Urothelium cell line (cell line): ENCODE measurements at places on chromosomes 7 and 10.

GRCh38 chr7:901388-902154 is 25.2 kb downstream of the GET4 start:
- DNase-seq = peak; percentile 85

DNA sequence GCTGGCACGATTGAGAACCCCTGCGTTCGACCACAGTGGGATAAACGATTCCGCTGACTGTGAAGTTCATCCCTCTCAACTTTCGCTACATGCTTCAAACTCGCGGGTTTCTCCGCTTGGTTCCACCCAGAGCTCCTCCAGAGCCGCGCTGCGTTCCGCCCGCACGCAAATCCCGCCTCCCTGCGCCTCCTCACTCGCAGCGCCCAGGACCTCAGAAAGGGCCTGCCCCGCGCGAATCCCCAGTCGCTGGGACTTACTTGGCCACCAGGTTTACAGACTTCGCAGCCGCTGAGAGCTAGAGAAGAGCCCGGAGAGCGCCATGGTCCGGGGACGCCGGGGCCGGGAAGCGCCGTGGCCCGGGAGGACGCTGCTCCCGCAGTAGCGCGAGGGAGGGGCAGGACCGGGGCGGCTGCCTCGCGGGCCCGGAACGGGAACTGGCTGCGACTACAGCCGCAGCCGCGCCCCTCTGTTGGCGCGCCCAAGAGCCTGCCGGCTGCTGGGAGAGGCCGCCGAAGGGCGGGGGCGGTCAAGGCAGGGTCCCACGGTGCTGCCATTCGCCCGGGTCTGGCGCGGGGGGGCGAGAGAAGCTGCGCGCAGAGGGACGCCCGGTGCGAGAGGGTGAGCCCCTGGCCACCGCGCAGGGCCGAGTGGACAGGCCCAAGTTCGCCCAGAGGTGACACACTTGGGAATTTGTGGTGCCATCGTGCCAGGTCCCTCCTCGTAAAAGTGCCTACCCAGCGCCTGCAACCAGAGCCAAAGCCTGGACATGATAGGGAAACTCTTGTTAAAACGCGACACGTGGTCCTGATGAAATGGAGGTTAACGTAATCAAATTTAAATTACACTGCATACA is at the start of gene NOD1:
Gene NOD1, minus strand, starts transcription at position 436 of the 853 bp plus-strand sequence. CDS start 21,863 bp downstream, outside the sequence.
- DNase-seq = peak; percentile 94

DNA sequence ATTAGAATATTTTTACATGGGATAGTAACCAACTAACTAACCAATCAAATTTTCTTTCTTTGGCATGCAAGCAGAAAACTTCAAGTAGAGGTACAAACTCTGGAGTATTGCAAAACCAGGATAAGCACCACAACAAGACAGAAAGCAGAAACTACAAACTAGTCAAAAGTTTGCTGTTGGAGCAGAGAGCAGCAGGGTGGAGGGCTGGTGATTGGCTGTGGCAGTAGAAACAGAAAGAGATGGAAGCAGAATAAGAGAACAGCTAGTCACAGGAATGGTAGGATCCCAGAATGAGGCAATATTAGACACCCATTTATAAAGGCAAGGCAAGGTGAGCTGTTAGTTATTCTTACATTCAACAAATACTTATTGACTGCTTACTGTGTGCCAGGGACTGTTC is 6.8 kb upstream of the MACC1 start:
- DNase-seq = no peak

GRCh38 chr7:155337946-155338631 is 40.4 kb downstream of the INSIG1 start:
- no peak for DNase-seq

- DNase-seq = no peak
These were observed 7.6 kb downstream of the CPA2 start for GRCh38 chr7:130274296-130274695.

GRCh38 chr10:58885686-58886345 is 290.6 kb upstream of the PHYHIPL start:
- no peak for DNase-seq

- DNase-seq = no peak
These were observed 432.6 kb upstream of the ANKRD30A start for GRCh38 chr10:36692759-36693158.

- no peak for DNase-seq
These were observed 54.7 kb downstream of the MAPK8 start for GRCh38 chr10:48361176-48361575.

DNA sequence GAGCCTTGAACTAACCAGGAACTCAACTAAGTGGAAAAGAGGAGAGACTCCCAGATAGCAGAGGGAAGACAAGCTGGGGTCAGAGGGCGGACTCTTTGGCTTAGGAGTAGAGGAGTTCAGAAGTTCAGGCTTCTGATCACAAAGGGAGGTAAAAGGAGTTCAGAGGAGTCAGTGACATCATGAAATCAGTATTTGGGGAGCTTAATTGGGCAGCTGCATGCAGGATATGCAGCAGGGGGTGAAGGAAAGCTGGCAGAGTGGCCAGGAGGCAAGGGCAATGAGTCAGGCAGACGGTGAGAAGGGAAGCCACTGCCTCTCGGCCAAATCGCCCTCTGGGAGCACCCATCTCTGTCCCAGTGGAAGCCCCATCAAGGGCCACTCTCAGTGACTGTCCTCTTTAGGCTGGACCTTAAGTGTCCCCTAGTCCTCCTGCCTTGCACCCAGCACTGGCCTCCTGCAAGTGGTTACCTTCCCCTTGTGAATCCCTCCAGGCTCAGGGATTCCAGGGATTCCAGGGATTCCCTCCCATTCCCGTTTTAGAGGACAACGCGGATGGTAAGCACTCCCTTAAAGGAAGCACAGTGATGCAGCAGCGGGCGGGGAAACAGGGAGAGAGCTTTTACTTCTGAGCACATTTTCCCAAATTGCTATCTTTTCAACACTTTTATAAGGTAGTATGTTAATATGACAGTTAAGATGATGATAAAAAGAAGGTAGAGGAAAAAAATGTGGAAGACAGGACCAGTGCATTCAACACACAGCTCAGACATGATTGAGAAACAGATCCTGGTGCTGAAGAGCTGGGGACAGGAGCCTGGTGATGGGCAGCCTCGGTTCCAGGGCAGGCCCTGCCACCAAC is 72.6 kb downstream of the KCNMA1 start:
- DNase-seq = peak; percentile 74

DNA sequence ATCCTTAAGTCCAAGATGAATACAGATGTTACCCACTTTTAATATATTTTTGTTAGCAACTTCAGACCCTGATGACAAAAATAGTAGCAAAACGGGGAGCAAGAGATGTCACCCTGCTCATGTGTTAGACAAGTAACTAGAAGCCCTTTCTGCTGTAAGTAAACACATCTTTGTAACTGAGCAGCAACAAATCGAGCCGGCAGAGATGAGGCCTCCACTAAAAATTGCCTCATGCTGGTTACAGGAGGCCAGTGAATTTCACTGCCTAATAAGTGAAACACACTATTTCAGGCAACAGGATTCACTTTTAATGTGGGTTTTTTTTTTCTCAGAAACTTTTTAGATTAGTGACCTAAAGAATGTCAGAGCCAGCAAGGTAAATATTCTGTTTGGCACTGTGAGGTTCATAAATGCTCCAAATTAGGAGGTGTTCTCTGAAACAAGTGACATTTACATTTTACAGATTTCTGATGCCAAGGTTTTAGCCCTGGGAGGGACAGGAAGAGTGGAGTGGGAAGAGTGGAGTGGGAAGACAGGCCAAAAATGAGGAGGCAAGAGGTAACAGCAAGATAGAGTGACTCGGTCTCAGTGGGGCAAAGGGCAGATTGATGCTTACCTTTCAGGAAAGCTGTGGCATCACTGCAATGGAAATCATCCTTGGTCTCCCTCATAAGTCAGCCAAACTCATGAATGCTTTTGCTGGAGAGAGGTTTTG is 53.6 kb upstream of the LRRC17 start:
- no peak for DNase-seq

GRCh38 chr7:66379542-66380160 is 174.5 kb downstream of the TPST1 start:
- DNase-seq = no peak

- DNase-seq = no peak
These were observed 53.7 kb upstream of the DUSP5 start for GRCh38 chr10:110444004-110444337.
